ENCODE measurements at places on chromosomes 5 and 9. TPM values are rescaled to one million over a fixed set of nuclear protein-coding genes. Genes with fewer than 3 reads are reported as not detected.

Gene MARVELD2
- total RNA-seq = 29.4 TPM

Gene FSD1L
- total RNA-seq = 1.4 TPM

Gene TAF11L5
- not detected for total RNA-seq

- H3K27ac ChIP-seq = no peak overlapping the region
- no peaks in the 10 kb centered on the region for H3K27me3 ChIP-seq
- no peak for DNase-seq
- H3K36me3 ChIP-seq = no peaks in the 10 kb centered on the region
- no peak overlapping the region for H3K4me3 ChIP-seq
These were observed 245.9 kb downstream of the SH3GL2 start for GRCh38 chr9:17824616-17825264.

GRCh38 chr5:176609724-176610434, at the start of gene GPRIN1:
TSS of gene GPRIN1 (minus strand) at chr5:176610156. CDS start at chr5:176599834, 10,322 bp downstream.
- no peak within 1 kb of the TSS for H3K27ac ChIP-seq
- H3K27me3 ChIP-seq = peaks cover 33% of the 10 kb centered on the region
- no peak for DNase-seq
- peaks cover 17% of the 10 kb centered on the region for H3K4me1 ChIP-seq
- H3K36me3 ChIP-seq = no peaks in the 10 kb centered on the region
